Fibroblast of upper back skin (primary cell): ENCODE measurements at places on chromosomes 4 and X.

DNA sequence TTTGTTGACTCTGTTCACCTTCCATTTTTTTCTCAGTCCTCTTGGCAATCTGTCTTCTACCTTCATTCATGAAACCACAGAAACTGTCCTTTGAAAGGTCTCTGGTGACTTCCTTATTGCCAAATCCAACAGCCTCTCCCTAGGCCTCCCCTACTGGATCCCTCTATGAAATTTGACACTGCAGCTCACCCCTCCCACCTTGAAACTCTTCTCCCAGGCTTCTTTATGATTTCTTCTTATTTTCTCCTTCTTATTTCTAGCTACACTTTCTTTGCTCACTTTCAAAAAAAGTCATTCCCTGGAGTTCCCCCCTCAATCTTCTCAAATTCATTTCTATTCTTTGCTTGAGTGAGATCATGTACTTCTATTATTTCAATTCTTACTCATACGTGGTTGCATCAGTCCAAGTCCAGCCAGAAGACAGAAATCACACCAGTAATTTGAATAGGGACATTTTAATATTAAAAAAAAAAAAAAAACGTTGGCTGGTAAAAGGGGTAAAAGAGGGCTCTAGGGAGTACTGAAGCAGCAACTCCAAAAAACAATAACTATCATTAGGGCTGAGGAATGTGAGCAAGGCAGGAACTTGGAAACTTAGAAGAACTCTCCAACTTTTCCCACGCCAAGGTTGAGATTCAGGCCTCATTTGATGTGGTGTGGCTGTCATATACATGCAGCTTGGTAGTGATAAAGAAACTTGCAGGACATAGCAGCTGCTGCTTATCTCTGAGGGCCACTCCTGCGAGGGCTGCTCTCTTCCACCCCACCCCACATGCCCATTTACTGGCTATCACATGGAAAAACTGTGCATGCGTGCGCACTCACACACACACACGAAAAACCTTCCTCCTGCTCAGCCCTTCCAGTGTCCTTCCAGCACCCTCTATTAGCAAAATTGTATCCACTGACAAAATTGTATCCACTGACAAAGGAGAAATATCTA, 169.8 kb upstream of the GALNT7 start:
- peak; percentile 80 for DNase-seq

DNA sequence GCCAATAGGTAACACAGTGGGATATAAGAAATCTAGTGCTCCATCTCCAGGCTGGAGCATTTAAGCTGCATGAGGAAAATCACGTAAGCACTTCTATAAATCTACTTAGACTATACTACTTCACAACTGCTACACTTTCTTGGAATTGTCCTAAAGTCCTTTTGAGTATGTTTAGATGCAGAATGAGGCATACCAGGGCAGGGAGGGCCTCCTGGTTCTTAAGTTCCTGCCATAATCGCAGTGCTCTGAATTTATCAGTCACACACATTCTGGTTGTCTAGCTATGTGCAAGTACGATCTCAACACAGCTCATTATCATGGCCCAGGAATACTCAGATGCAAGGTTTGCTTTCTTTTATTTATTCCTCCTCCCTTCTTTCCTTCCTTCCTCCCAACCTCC, 130.3 kb downstream of the GUCY2F start:
- no peak for DNase-seq

- DNase-seq = peak; percentile 88
These were observed 31.4 kb upstream of the SLC25A31 start for GRCh38 chr4:127698789-127699200.

GRCh38 chr4:2182994-2183393, 58.9 kb downstream of the HAUS3 start:
- no peak for DNase-seq

GRCh38 chr4:154086247-154086646, 297.4 kb upstream of the SFRP2 start:
- peak; percentile 7 for DNase-seq
